ENCODE measurements at places on chromosomes 1 and 21.

DNA sequence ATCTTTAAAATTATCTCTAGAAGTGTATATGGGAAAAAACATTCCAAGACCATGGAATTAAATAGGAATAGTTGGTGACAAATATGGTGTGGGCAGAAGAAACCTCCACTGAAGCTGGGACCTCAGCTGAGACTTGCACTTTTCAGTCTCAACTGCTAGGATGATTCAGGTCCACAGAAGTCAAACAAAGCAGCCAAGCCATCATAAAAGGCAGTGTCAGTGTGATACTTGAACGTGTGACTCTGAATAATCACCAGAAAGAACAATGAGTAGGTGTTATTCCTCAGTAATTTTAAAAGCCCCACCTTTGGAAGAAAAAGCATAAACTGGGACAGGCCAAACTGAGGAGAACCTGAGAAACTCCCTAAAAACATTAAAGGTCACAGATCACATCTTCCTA lies 90.7 kb downstream of the ZNF281 start:
- DNase-seq, result no peak

- no peak for DNase-seq
Observed at GRCh38 chr1:69319287-69319686, 248.4 kb upstream of the LRRC7 start.

GRCh38 chr1:57204942-57205787 lies 218.7 kb downstream of the DAB1 start:
- no peak for DNase-seq

- DNase-seq, result peak; percentile 78
Observed at GRCh38 chr1:35202048-35202719, 9.2 kb upstream of the SFPQ start.

GRCh38 chr1:84603223-84603622 lies 29.0 kb upstream of the CTBS start:
- no peak for DNase-seq

DNA sequence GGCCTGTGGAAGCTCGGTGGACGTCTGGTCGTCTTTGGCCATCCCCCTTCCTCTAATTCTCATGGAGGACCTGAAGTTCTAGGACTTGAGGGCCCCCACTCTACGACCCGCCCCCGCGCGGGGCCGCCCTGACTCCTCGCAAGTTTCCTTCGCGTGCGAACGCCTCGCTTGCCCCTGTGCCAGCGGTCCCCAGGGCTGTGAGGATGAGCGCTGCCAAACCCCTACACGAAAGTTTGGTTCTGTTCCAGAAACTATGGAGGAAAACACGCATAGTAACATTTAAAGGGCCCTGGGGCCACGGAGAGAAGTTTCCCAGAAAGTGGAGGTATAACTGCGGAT lies 304 bp upstream of the GNG12 start:
- DNase-seq, result no peak

- DNase-seq, result no peak
Observed at GRCh38 chr1:151495316-151495715, 15.9 kb upstream of the CGN start.

- DNase-seq, result no peak
Observed at GRCh38 chr1:225816643-225817538, 7.0 kb downstream of the EPHX1 start.

GRCh38 chr1:29793101-29793546 lies 556.8 kb downstream of the PTPRU start:
- peak; percentile 63 for DNase-seq

DNA sequence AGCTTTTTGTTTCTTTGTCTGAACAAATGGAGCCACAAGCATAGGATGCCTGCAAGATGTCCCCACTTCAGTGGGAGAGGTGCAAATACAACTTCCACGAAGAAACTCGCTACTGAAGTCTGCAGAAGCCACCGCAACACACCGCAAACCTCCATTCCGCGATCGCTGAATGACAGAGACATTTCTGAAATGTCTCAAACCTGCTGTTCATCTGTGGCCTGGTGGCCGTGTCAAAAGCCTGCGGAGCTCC lies 1.0 kb downstream of the TP53BP2 start:
- no peak for DNase-seq

Measured in LoVo (cell line).